CD8-positive, alpha-beta memory T cell (primary cell): ENCODE measurements at places on chromosomes 5 and 9.

- no peak for DNase-seq
Observed at GRCh38 chr9:73229543-73229942, 77.9 kb downstream of the ANXA1 start.

DNA sequence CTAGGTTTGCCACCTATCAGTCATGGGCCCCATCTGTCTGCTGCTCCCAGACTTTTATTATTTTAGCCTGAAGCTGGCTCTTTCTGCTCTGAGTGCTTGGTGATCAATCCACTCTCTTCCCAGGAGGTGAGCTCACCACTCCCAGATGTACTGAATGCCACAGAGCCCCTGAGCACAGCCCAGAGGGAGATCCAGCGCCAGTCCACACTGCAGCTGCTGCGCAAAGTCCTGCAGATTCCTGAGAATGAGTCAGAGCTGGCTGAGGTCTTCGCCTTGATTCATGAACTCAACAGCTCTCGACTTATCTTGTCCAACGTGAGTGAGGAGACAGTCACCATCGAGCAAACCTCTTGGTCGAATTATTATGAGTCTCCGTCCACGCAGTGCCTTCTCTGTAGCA lies 36.0 kb downstream of the HMGXB3 start:
- no peak for DNase-seq

GRCh38 chr5:119339965-119340364 lies 15.9 kb upstream of the TNFAIP8 start:
- no peak for DNase-seq

GRCh38 chr5:180154821-180155364 lies 54.1 kb downstream of the RASGEF1C start:
- DNase-seq, result no peak

GRCh38 chr5:66074901-66075300 lies 69.2 kb upstream of the SREK1 start:
- no peak for DNase-seq

DNA sequence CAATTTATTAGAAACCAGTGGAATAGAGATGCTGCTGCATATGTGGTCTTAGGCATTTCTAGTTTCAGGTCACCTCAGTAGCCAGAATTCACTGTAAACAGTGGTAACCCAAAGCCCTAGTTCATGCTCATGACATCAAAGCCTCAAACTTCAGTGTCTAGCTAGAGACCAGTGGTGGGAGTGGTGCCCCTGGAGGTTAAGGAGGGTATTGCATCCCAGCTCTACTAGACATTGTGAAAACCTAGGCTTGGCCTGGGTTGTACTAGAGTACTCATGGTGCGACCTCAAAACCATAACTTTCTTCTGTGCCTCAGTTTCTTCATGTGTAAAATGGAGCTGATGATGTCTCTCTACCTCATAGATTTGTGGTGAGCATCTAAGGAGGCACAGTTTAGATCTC lies 18.8 kb downstream of the COL5A1 start:
- DNase-seq, result no peak
